HuH-7.5 (cell line): ENCODE measurements at places on chromosomes 12 and 14.

DNA sequence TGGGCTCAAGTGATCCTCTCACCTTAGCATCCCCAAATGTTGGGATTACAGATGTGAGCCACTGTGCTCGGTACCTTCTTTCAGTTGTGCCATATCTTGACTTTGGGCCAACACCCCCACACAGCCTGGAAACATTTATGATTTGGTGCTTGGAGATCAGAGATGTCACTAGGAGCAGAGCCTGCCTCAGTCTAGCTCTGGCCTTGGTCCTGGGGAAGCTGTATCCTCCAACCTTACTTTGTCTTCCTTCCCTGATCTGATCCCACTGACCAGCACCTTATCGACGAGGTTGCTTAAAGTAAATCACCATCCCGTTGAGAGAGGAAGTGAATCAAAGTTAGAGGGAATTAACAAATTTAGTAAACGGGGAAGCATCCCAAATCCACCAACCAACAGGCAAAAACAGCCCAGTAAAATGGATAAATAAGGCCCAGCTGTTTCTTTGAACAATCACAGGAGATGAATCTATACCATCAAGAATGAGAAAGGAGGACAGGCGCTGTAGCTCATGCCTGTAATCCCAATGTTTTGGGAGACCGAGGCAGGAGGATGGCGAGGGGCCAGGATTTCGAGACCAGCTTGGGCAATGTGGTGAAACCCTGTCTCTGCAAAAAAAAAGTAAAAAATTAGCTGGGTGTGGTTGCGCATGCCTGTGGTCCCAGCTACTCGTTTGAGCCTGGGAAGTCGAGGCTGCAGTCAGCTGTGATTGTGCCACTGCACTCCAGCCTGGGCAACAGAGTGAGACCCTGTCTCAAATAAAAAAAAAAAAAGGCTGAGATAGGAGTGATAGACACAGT lies 3.4 kb downstream of the PLBD2 start:
- DNase-seq, result no peak

- no peak for DNase-seq
Measured at GRCh38 chr14:49594347-49595091, 4.2 kb upstream of the LRR1 start.

GRCh38 chr12:96719660-96720362 lies 187.2 kb upstream of the NEDD1 start:
- DNase-seq, result no peak

DNA sequence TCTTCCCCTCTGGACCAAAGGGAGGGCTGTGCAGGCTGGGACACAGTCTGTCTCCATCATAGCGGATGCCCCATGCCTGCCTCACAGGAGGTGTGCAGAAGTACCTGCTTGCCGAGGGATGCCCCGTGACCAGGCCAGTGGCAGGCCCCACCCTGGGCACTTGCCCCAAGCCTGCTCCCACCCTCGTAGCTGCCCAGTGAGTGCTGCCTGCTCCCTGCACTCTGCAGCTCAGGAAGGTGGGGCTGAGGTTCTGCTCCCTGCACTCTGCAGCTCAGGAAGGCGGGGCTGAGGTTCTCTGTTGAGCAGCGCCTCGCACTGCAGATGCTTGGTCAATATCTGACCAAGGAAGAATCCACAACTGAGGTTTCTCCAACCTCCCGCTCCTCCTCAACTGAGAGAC lies 6.9 kb downstream of the MMAB start:
- DNase-seq, result no peak
